Astrocyte of the hippocampus (primary cell): ENCODE measurements at places on chromosomes 5 and 9.
A peak's percentile ranks its signal among the peaks of the same experiment; 100 is the strongest.

- no peak for DNase-seq
Measured at GRCh38 chr5:64585646-64586045, 79.8 kb downstream of the RGS7BP start.

DNA sequence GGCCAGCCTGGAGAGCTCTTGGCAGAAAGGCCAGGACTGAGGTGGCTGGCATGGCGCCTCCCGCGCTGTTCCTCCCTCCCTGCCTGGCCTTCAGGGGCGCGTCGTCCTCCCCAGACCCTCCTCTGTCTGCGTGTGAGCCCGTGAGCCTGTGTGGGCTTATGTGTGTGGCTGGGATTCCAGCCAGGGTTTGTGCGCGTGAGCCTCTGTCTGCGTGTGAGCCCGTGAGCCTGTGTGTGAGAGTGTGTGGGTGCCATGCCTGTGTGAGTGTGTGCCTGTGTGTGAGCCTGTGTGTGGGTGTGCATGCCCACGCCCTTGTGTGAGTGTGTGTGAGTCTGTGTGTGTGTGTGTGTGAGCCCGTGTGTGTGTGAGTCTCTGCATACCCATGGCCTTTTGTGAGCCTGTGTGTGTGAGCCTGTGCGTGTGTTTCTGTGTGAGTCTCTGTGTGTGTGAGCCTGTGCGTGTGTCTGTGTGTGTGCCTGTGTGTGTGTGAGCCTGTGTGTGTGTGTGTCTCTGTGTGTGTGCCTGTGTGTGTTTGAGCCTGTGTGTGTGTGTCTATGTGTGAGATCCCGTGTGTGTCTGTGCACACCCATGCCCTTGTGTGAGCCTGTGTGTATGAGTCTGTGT lies 13.0 kb downstream of the RXRA start:
- DNase-seq = peak; percentile 64

DNA sequence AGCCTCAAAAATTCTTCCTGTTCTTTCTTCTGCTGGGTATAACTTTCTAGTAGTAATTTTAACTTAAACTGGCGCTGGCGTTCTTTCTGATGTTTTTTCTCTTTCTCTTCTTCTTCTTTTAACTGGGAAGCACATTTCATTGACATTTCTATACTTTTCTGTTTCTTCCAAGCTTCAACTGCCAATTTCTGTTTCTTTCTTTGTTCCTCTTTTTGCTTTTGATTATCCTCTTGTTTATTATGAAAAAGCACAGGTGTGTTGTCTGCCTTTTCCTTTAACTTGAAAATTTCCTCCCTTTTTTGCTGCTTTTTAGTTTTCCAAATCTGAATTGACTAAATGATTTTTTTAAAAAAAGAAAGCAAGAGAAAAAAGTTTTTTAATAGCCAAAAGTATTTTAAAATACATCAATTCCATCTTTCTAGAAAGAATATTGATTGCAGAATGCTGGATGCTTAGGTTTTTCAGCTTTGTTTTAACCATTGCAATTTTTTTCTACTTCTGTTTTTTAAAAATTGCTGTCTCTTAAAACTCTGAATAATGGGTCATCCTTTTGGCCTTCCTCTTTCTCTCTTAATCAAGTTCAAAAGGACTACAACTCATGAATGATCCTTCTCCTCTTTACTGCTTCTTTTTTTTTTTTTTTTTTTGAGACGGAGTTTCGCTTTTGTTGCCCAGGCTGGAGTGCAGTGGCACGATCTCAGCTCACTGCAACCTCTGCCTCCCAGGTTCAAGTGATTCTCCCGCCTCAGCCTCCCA lies 8.8 kb upstream of the PGGT1B start:
- no peak for DNase-seq

- no peak for DNase-seq
Measured at GRCh38 chr9:114203410-114204140, 48.2 kb downstream of the COL27A1 start.

GRCh38 chr9:13131416-13131815 lies 148.1 kb downstream of the MPDZ start:
- no peak for DNase-seq
